ENCODE measurements at places on chromosomes 7 and 10.

- no peak for DNase-seq
These were observed 148.4 kb downstream of the MDFIC start for GRCh38 chr7:115070311-115070710.

- DNase-seq: no peak
These were observed 657.2 kb upstream of the GALNT17 start for GRCh38 chr7:70474639-70475234.

- peak; percentile 52 for DNase-seq
These were observed 28.6 kb downstream of the SMKR1 start for GRCh38 chr7:129530795-129531391.

DNA sequence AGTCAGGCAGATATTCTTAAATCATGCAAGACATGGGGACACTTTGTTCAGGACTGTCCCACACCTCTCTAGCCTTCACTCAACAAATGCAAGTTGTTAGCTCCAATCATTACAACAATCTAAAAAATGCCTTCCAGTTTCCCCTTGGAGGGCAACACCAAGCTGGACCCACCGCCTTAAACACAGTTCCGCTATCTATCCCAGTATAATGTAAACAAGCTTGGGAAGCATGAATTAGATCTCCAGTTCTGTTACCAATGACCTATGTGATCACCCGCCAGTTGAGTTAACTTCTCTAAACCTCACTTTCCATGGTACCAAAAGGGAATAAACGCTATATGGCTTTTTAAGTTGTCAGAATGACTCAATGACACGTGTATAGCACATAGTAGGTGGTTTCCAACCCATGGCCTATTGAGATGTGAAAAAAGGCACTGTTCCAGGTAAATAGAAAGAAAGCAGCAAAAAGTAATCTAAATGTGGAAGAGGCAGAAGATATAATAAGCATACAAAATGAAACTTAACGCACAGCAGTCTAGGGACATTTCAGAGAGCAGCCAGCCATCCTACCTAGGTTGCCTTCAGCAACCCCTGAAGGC, 2.4 kb upstream of the REEP3 start:
- DNase-seq: no peak

GRCh38 chr7:114919587-114919986, 2.3 kb upstream of the MDFIC start:
- no peak for DNase-seq

DNA sequence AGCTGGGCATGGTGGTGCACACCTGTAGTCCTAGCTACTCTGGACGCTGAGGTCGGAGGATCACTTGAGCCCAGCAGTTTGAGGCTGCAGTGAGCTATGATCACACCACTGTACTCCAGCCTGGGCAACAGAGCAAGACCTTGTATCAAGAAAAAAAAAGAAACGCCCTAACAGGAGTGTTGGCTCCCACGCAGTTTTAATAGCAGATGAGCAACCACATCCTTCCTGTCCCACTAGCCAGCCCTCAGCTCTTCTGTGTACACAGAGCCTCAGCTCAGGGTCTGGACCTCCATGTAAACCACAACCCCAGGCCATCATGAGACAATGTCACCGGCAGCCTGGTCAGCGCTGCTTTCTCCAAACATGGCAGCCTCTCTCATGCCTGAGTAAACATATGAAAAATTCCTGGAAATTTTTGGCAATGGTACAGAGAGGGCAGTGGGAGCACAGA, 108.2 kb downstream of the PIP4K2A start:
- peak; percentile 89 for DNase-seq

- DNase-seq: peak; percentile 31
These were observed 41.7 kb downstream of the SGMS1 start for GRCh38 chr10:50582046-50582445.

- DNase-seq: peak; percentile 59
These were observed 5.6 kb downstream of the LRRTM3 start for GRCh38 chr10:66931340-66931948.

DNA sequence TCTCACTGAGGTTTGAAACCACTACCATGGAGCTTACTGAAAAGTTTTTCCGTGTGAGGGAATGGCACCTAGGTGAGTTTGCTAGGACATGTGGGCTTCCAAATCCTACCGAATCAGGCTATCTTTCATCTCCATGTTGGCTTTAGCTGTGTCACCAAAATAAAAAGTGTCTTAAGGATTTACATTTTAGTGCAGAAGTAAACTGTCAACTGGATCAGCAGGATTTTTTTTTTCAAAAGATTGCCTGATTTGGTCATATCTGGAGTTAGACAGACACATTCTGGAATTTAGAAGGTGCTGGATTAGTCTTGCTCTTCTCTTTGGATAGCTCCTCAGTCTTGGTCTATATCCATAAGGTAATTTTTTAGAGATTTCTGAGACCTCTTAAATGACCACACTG, 5.5 kb downstream of the ARID5B start:
- DNase-seq: no peak

DNA sequence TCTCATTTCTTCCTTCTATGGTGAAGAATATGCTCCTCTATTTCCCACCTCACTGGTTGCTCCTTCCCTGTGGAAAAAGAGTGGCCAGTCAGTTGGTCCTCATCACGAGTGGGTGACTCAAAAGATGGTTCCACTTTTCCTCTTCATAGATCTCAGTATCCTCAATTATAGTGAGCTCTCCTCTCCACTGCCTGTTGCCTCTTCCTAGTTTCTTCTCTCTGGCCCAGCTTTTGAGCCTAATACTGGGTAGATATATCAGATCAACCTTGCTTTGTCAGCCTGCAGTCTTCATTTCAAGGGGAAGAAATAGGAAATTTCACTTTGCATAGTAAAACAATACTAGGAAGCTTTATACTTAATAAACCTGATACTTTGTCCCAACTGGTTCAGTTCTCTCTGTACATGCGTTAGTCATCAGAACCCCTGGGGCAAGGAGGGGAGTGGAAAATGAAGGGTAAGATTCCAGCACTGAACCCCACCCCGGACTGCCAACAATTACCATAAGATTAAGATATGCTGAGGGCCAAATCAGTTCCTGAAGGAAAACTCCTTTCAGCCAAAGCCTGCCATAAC, 15.5 kb upstream of the WNT16 start:
- peak; percentile 51 for DNase-seq

DNA sequence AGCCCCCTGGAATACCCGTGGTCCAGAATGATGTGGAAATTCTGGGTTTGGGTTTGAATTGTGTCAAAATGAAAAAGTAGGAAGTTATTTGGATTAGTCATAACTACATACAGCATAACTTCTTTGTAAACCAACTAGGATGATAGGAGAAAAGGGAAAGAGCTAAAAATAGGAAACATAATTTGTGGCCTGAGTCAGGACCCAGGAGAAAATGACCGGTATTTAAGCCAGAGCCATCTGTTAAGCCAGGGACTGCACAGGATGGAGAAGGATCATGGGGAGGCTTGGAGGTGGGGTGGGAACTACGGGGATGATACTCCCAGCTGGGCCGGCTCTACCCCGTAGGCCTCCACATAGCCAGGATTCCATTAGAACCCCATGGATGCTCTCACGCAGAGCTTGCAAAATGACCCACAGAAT, 98.6 kb downstream of the MYOF start:
- peak; percentile 100 for DNase-seq

DNA sequence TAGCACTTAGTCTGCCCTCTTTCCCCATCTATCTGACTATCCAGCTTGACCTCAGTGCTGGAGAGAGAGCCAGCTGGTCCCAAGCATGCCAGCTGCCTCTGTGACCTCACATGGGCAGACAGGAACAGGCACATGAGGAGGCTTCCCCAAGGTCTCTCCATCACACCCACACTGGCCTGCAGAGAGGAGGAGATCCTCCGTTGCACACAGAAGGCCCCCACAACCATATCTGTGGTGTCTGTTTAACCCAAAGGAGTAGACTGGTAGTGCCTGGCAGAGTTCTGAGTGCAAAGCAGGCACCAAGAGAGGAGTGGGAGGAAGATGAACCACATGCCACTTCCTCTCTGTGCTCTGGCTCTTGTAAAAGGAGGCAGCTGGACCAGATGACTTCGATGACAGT, 4.8 kb upstream of the ANK3 start:
- no peak for DNase-seq

DNA sequence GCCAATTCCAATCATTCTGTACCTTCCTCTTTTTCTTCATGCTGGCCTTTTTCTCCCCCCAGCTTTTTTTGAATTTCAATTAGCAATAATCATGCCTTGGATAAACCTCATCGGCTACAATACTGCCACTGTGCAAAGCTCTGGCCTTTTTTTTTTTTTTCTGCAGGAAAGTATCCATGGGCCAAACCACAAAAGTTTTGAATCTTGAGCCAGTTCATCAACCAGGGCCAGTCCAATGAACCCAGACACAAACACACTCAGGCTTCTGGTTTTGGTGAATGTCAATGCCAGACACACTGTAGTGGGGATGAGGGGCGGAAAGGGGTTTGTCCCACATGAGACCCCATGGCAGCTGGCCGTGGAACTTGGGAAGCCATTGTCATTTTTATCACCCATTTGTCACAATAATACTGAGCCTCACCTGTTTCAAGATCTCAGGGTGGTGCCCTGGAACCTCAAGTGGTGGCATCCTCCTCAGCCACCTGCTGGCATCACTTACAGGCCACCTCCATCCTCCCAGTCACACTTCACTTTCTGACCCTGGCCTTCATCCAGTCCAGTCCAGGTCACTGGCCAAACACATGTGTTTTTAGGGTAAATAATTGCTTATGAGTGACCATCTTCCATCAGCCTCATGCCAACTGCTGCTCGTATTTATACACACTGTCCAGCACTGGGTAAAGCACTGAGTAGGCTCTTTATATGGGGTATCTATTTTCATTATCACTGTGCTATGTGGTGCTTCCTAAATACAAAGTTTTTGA, 40.8 kb upstream of the TSPAN33 start:
- no peak for DNase-seq

- peak; percentile 76 for DNase-seq
These were observed 27.5 kb downstream of the PVRIG start for GRCh38 chr7:100247152-100247757.

DNA sequence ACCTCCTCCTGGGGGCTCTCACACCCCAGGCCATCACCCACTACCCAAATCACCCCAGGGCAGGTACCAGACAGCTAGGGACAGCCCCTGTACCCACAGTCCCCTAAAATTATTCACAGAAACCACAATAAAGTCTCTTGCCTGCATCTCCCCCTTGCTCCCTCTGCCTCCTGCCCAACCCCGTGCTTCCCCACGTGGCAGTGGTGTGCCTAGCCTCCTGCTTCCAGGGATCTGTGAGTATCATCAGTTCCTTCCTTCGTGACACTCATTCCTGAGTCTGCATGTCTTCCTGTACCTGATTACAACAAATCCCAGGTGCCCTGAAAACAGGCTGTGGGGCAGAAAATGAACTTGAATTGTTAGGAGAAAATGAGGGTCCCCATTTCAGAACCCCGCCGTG, 61.5 kb downstream of the PRKAG2 start:
- no peak for DNase-seq

DNA sequence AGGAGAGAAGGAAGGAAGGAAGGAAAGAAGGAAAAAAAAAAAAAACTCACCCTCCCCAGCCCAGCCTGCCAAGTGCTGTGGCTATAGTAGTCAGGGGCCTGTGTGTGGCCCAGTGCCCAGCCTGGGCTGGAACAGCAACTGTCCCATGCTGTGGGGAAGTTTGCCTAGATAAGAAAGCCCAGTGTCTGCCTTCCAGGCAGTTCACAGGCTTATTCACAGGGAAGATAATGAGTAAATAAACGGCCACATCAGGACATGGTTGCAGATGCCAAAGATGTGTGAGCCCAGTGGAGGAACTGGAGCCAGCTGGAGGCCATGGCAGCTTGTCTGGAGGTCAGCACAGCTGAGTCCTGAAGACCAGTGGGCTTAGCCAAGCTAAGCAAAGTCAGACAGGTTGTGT, 132.4 kb upstream of the FOXK1 start:
- DNase-seq: no peak

DNA sequence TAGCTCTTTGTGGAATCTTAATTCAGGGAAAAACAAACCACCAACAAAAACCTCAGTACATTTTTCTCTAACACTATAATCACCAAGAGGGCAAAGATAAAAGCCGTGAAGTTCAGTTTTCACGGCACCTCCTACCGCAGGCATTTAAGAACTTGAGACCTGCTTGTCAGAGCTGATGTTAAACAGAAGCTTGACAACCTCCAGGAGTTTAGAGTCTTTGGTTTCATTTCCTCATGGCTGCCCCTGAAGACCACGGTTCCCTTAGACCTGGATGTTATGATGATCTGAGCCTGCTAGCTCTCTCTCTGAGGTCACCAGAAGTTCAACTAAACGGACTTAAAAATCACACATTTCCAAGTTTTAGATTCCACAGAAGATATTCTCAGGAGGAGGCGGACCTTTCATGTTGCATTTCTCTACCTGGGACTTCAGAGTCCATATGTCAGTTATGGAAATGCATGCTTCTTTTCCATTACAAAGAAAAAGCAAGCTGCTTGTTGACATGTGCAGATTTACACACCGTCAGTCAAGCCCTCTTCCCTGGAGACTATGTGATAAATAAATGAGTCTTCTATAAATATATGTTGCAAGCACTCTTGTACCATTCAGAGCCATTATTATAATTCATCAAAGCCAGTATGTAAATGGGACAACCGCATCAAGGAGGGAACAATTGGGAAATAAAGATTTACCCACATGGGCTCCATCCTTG, 258.0 kb downstream of the GFRA1 start:
- no peak for DNase-seq
